Adrenal gland (tissue), 19 donors: ENCODE measurements at places on chromosomes 1 and 21. TPM values are rescaled to one million over a fixed set of nuclear protein-coding genes. Genes with fewer than 3 reads are reported as not detected.

DNA sequence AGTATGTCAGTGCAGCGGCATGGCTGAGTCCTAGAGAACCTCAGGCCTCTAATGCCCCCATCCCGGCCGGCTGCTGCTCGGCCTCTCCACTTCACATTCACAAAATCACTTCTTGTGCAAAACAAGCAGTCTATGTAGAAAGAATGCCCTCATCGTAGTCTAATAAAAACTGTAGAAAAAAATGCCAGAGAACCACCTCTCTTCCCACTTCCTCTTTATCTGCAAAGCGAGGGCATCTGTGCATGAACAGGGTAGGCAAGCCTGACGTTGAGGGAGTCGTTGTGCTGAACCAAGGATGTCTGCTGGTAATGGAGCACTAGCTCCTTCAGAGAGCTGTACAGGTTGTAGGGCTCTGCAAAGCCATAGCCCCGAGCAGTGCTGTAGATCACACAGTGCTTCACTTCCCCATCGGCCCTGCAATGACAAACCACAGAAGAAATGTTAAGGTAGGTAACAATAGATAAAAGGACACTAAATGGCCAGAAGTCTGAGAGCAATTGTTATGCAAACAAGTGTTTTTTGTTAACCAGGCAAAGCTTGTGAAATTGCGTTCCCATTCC lies 88.9 kb downstream of the PIK3R3 start:
- no peak for DNase-seq
- H3K27ac ChIP-seq, result no peak overlapping the region
- no peaks in the 10 kb centered on the region for H3K27me3 ChIP-seq
- H3K36me3 ChIP-seq, result no peaks in the 10 kb centered on the region
- no peak overlapping the region for H3K4me3 ChIP-seq

- H3K27me3 ChIP-seq, result no peaks in the 10 kb centered on the region
- DNase-seq, result peak; percentile 95
- no peaks in the 10 kb centered on the region for H3K36me3 ChIP-seq
- peaks cover 62% of the 10 kb centered on the region for H3K4me1 ChIP-seq
Observed at GRCh38 chr1:155012026-155012546, 9.5 kb downstream of the ZBTB7B start.

DNA sequence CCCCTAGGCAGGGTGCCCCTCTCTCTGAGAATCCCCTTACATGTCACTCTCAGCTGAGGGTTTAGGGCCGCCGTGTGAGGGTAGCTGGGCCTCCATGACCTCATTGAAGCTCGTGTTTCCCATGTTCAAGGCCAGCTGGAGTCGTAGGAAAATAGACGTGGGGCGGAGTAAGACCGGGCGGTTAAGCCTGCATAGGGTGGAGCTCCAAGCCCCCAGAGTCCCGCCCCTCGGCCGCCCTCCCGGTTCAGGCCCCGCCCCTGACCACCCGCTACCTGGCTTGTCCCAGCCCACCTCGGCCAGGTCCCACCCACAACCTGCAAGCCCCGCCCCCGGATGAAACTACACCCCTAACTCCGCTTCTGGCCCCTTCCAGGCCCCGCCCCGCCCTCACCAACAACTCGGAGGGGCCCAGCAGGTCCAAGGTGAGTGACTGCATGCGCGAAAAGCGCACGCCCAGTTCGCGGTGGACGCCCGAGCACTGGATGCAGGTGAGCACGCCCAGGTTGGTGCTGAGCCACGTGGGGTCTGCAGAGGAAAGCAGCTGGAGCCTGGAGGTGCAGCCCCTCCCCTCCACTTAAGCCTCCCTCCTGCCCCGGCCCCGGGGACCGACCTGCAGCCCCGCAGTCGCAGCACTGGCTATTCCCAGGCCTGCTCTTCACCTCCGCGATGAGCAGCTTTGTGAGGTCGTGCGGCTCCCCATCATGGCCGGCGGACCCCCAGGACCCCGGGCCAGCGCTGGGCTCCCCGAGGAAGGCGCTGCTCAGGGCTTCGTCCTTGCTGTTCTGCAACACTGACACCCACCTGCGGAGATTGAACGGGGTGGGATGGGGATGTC lies 12.2 kb upstream of the TCEA3 start:
- H3K27ac ChIP-seq, result no peak overlapping the region
- H3K27me3 ChIP-seq, result no peaks in the 10 kb centered on the region
- H3K4me1 ChIP-seq, result no peaks in the 10 kb centered on the region
- no peak overlapping the region for H3K4me3 ChIP-seq
- no peaks in the 10 kb centered on the region for H3K36me3 ChIP-seq

Gene GRIK1
- not detected for total RNA-seq
